ENCODE measurements at places on chromosomes 16 and 17.

GRCh38 chr17:67238991-67239390, 6.0 kb downstream of the HELZ start:
- DNase-seq, result no peak

- no peak for DNase-seq
Observed at GRCh38 chr16:64534180-64534780, 587.6 kb downstream of the CDH11 start.

DNA sequence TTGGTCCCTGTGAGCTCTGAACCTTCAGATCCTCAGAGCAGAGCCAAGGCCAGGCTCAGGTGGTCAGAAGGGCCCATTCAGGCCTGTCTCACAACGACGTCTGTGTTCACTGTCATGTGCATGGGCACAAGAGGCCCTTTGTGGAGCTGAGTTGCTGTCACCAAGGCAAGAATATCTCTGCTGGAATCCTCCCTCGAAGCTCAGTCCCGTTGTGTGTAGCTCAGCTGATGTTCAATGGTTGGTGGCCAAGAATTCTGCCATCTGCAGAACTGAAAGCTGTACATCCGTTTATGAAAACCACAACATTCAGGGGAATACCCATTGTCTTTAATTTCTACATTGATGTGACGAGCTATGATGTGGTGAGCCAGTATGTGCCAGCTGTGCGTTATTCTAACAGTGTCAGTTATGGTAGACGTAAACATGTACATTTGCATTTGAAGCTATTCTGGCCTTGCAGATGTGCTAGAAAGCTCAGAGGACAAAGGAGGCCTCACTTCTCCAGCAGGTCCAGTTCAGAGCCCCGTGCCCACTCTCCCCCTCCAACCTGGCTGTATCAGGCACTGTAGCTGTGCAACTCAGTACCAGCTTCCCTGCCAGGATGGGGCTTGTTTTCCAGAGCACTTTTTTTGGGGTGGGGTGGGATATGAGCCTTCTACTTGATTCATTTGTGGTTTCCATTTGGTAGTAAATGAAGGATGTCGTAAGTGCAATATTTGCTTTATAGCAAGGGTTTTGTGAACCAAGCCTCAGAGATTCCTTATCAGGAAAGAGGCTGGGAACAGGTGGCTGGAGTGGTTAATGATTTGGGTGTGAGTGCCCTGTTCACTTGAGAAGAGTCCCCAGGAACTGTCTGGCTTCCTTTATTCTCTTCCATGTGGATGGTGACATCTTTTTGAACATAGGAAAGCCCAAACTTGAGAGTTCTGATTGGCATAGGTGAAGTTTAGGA, 56.1 kb downstream of the B9D1 start:
- DNase-seq, result no peak

- DNase-seq, result no peak
Observed at GRCh38 chr16:13231365-13231764, 330.0 kb downstream of the SHISA9 start.

DNA sequence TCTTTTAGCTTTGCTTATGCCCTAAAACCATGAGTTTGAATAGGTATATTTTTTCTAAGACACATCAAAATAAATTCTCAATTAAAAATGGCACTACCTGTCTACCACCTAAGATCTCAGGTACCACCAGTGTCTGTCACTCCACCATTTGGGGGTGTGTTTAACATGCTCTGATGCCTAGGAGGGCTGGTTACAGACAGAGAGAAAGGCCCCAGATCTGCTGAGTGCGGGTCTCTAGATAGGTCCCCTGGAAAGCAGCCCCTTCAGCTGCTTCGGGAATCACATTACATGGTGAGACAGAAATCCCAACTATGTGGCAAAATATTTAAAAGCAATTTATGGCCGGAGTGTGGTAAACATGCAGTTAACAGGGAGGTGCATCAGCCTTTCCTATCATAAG, 653 bp upstream of the VAC14 start:
- no peak for DNase-seq

DNA sequence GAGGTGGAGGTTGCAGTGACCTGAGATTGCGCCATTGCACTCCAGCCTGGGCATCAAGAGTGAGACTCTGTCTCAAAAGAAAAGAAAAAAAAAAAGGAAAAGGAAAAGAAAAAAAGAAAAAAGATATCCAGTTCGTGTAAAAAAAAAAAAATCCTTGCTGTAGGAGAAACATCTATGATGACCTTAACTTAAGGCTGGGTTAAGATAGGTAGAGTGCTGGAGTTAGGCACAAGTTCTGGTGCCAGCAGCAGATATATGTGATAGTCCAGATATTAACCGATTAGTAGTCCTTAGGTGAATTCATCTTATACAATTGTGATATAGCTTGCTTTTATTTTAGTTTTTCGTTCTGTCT, 17.2 kb downstream of the PSMD11 start:
- no peak for DNase-seq

DNA sequence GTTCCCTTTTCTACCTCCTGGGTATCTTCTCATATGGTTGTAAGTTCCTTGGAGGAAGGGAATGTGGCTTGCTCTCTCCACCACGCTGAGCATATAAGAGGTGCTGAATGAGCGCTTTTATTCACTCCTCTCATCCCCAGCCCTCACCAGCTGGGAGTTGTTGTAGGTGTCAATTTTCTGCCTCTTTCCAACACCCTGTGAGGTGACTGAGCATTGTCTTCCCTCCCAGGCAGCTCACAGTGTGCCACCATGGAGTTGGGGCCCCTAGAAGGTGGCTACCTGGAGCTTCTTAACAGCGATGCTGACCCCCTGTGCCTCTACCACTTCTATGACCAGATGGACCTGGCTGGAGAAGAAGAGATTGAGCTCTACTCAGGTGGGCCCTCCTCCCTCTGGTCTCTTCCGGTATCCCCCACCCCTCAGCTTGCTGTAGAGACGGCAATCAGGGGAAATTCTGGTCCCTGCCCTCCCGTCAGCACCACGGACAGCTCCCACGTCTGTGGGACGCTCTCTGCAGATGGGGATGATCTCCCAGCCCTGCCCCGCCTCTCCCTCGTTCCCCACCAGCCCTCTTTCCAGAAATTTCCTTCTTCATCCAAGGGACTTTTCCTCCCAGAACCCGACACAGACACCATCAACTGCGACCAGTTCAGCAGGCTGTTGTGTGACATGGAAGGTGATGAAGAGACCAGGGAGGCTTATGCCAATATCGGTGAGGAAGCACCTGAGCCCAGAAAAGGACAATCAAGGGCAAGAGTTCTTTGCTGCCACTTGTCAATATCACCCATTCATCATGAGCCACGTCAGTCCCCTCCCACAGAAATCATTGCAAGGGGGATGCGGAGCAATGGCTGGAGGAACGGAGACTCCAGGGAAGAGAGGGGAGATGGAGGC, 18.3 kb downstream of the CIITA start:
- no peak for DNase-seq

DNA sequence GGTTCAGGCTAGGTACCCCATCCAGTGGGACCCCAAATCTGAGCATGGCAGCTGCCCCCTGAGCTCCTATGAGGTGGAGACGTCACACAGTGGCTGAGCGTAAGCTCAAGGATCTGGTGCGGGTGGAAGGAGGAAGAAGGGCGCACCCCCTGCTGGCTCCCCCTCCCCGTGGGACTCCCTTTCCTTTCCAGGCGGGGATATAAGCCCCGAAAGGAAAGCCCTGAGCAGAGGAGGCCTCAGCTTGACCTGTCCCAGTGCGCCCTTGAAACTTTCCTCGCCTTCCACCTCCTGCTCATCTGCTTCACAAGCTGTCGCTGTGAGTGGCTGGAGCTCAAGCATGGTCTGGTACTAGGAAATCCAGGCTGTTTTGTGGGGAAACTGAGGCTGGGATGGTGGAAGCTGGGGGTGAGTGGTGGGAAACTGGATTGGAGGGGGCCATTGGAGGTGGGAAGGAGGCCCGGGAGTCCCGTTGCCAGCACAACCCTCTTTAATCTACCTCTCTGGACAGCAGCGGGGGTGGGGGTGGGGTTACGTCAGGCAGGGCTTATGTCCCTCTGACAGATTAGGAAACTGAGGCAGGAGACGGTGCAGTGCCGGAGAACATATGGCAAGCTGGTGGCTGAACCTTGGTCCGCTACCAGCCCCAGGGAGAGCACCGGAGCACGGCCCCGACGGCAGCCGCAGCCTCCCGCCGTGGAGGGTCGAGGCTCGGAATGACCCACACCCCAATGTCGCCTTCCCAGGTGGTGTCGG, 92.3 kb upstream of the TMEM97 start:
- DNase-seq, result no peak

GRCh38 chr17:33086878-33087277, 95.2 kb downstream of the SPACA3 start:
- DNase-seq, result no peak

DNA sequence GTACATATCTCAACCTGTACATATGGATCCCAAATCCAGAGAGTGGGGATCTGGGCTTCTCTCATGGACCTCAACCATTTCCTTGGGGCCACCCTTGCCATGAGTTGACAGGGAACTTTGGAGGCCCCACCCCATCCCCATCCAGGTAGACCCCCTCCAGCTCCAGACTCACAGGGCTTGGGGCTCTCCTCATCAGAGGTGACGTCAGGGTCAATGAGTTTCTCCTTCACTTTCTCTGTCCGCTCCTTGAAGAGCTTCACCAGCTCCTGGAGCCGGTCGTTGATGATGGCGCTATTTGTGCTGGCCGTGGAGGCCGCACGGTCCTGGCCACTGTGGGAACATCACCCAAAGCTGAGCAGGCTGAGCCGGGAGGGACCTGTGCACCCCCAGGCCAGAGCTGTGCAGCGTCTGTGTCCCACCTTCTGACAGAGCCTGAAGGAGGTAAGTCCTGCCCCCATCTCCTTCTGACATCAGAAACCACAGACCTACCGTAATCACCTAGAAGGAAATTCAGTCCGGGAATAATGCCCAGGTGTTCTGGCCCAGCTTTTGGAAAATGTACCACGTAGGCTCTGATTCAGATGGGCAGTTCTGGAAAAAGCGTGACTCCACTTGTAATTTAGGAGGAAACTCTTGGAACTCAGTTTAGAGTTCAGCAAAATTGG, 50.6 kb downstream of the CNGB1 start:
- no peak for DNase-seq

- no peak for DNase-seq
Observed at GRCh38 chr17:75985986-75986385, 6.9 kb downstream of the TEN1 start.

- DNase-seq, result no peak
Observed at GRCh38 chr17:1006054-1006453, 9.1 kb downstream of the TIMM22 start.

DNA sequence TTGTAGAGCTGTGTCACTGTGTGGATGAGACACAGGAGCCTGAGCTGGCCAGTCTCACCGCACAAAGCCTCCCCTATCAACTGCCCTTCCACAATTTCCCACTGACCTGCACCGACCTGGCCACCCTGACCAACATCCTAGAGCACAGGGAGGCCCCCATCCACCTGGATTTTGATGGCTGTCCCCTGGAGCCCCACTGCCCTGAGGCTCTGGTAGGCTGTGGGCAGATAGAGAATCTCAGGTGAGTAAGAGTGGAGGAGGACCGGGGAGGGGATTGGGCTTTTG, 37.4 kb downstream of the NLRC5 start:
- no peak for DNase-seq

GRCh38 chr16:35752773-35753558, 2293.6 kb downstream of the TP53TG3F start:
- DNase-seq, result no peak

DNA sequence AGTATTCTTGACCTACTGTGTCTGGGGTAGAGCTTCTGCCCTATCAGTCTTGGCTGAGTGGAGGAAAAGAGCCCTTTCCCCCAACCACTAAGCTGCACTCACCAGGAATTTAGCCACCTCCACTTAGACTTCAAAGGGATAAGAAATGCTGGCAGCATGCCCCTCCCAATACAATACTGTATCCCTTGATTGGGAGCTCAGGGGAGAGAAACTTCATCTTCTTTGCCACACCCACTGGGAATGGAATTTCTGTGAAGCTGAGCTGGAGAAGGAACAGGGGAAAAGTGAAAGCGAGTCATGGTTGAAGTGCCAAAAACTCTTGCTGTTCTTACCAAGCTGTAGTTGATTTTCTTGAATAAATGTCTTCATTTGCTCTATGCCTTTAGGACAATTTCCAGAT, 68.8 kb downstream of the CEP112 start:
- DNase-seq, result no peak

- no peak for DNase-seq
Observed at GRCh38 chr17:40281663-40282062, 6.0 kb upstream of the CDC6 start.

GRCh38 chr16:88331989-88332920, 50.5 kb upstream of the ZNF469 start:
- DNase-seq, result no peak

DNA sequence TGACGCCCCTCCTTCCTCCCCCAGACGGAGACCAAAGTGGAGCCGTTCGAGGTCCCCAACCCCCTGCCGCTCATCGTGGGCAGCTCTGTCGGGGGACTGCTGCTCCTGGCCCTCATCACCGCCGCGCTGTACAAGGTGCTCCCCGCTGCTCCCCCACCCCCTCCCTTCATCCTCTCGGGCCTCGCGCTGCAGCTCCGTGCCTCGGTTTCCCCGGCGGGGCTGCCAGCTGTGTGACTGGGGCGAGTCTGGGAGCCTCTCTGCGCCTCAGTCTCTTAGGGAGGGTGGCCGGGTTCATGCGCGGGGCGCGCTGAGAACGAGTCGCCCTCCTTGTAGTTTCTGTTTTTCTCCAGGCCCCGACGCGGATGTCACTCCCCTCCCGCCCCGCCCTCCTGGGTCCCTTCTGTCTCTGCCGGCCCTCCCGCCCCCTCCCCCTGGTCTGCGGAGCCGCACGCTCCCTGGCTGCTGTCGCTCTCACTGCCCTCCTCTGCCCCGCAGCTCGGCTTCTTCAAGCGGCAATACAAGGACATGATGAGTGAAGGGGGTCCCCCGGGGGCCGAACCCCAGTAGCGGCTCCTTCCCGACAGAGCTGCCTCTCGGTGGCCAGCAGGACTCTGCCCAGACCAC, 23.7 kb upstream of the ITGAX start:
- DNase-seq, result no peak

- no peak for DNase-seq
Observed at GRCh38 chr16:47928008-47928407, 227.8 kb downstream of the ABCC12 start.

- no peak for DNase-seq
Observed at GRCh38 chr17:45441526-45442310, 9.0 kb upstream of the ARHGAP27 start.

- DNase-seq, result no peak
Observed at GRCh38 chr16:56387396-56387795, 37.9 kb downstream of the AMFR start.

- no peak for DNase-seq
Observed at GRCh38 chr16:62256406-62256805, 220.2 kb upstream of the CDH8 start.

DNA sequence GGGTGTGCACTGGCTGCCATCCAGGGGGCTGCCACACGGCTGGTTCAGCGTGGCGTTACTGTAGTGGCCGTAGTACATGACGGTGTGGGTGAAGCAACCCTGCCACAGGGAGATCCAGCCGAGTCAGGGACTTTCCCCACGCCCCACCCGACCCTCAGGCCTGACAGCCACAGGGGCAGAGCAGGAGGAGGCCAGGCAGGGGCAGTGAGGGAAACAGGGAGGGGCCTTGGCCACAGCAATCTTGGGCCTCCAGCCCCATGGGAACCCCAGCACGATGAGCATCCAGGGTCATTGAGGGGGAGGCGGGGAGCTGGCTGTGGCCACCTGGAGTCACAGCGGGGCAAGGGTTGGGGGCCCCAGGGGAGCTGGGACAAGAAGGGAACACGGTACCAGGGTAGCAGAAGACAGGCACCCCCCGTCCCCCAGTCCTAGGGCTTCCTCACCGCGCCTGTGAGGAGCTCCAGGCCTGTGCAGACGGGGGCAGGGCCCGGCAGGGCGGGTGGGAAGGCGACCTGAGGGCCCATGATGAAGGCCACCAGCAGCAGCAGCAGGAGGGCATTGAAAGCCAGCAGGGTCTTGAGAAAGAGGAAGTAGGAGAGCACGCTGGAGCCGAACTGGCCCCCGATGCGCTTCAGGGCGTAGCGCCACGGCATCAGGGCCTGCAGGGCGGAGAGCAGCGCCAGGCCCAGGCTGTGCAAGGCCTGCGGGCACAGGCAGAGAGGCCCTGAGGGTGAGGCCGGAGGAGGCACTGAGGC, 4.3 kb downstream of the TMC6 start:
- DNase-seq, result no peak
